Esophagus squamous epithelium (tissue), 5 donors: ENCODE measurements at places on chromosomes 11 and 22. TPM values are rescaled to one million over a fixed set of nuclear protein-coding genes. Genes with fewer than 3 reads are reported as not detected.

GRCh38 chr11:3631331-3631730 is 10.5 kb downstream of the ART5 start:
- H3K27ac ChIP-seq = no peak overlapping the region
- no peaks in the 10 kb centered on the region for H3K36me3 ChIP-seq
- H3K27me3 ChIP-seq = no peaks in the 10 kb centered on the region
- no peak for DNase-seq
- no peaks in the 10 kb centered on the region for H3K4me1 ChIP-seq

- no peaks in the 10 kb centered on the region for H3K4me1 ChIP-seq
- no peaks in the 10 kb centered on the region for H3K36me3 ChIP-seq
- no peak overlapping the region for H3K27ac ChIP-seq
- no peak overlapping the region for H3K4me3 ChIP-seq
- peaks cover 14% of the 10 kb centered on the region for H3K27me3 ChIP-seq
Measured at GRCh38 chr11:134656861-134657540, 245.0 kb upstream of the B3GAT1 start.

DNA sequence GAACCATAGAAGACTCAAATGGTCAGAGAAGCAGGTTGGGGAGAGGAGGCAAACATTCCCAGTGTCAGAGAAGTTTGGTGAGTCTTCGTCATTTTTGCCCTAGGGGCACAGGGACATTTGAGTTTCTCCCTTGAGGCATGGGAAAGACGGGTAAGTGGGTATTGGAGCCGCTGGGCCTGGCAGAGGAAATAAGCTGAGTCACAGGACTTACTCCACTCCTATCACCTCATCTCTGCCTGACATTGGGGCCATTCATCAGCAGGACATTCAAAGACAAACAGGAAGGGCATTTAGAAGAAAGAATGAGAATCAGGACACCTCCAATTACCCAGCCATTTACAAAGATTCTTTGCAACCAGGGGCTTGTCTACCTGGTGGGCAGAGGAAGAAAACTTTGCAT is 100.7 kb upstream of the SEZ6L start:
- no peaks in the 10 kb centered on the region for H3K36me3 ChIP-seq
- DNase-seq = no peak
- H3K27me3 ChIP-seq = no peaks in the 10 kb centered on the region
- no peak overlapping the region for H3K4me3 ChIP-seq
- no peaks in the 10 kb centered on the region for H3K4me1 ChIP-seq

The IFITM1 gene
- total RNA-seq = 92.7 TPM

DNA sequence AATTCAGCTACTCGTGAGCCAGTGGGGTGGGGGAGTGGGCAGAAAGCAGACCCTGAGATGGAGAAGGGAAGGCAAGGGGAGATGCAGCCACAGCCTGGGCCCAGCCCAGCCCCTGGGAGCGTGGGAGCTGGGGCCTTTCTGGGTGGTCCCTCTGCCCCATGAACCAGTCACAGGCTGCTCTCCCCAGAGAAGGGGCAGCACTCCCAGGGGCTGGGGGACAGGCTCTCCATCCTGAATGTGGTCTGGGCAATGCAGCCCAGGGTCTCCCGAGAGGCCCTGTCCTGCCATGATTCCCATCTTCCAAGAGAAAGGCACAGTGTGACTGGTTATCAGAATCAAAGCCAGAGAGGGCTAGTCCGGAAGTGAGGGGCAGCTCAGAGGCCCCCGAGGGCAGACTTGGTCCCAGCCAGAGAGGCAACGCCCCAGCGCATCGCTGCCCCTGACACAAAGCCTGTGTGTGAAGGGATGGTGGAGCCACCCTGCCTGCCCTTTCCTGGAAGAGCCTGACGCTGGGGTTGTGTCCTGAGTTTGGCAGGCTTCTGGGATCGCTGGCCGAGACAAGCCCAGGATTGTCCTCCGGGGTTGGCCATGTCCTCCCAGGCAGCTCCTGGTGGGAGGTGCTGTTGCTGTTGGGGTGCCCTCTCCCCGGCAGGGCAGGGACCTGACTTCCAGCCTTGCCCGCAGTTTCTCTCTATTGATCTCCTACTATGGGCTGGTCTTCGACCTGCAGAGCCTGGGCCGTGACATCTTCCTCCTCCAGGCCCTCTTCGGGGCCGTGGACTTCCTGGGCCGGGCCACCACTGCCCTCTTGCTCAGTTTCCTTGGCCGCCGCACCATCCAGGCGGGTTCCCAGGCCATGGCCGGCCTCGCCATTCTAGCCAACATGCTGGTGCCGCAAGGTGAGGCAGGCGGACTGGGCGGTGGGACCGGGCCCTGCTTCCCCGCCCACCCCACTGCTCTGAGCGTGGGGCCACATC is 23.8 kb upstream of the SLC22A12 start:
- peaks cover 3% of the 10 kb centered on the region for H3K4me1 ChIP-seq
- no peak overlapping the region for H3K4me3 ChIP-seq
- DNase-seq = no peak
- no peak overlapping the region for H3K27ac ChIP-seq

The C11orf65 gene
- not detected for total RNA-seq

- no peak overlapping the region for H3K4me3 ChIP-seq
- H3K36me3 ChIP-seq = no peaks in the 10 kb centered on the region
- DNase-seq = no peak
- H3K4me1 ChIP-seq = peaks cover 32% of the 10 kb centered on the region
Measured at GRCh38 chr11:96156379-96156722, 186.6 kb downstream of the MAML2 start.

DNA sequence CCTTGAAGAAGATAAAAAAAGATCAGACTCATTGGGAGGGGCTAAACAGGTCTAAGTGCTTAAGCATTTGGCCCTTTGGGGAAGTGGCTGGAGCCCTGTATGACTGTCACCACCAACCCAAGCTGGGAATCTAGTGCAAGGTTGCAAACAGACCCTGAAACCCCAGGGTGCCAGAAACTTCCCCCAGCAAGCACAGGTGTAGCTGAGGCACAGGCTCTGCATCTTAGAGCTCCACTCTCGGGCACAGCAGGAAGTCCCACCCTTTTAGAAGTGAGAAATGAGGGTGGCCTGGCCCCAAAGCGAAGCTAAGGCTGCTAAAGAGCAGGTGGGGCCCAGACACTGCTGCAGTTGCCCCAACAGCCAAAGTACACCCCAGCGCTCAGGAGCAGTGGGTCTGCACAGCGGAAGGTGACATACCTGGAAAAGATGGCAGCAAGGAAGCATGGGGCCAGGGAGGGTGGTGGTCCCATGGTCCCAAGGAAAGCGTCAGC is 5.8 kb upstream of the KDM2A start:
- no peaks in the 10 kb centered on the region for H3K36me3 ChIP-seq
- H3K4me3 ChIP-seq = no peak overlapping the region
- H3K27ac ChIP-seq = no peak overlapping the region
- H3K4me1 ChIP-seq = no peaks in the 10 kb centered on the region
- no peak for DNase-seq

- H3K4me3 ChIP-seq = no peak overlapping the region
- peaks cover 16% of the 10 kb centered on the region for H3K4me1 ChIP-seq
- H3K36me3 ChIP-seq = no peaks in the 10 kb centered on the region
- no peak for DNase-seq
Measured at GRCh38 chr11:58592760-58593472, 14.1 kb downstream of the ZFP91 start.
